ENCODE measurements at places on chromosomes 2 and 18.

- DNase-seq = no peak
Observed at GRCh38 chr18:396556-396955, 103.9 kb downstream of the COLEC12 start.

DNA sequence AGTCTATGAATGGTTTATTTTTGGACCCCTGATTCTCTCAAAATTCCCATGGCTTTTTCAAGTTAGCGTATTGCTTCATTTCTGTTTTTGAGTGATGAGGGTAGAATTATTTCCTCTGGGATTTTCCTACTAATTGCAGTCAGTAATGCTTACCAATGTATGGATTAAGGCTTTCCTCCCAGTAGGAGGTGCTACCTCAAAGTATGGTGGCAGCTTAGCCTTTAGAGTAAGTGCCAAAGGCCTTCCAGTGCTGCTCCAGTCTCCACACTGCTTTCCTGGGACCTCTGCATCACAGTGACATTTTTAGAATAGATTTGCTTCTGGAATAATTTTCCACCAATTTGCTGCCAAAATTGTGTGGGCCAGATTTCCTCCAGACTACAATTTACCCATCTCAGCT is 16.2 kb upstream of the SSB start:
- no peak for DNase-seq

DNA sequence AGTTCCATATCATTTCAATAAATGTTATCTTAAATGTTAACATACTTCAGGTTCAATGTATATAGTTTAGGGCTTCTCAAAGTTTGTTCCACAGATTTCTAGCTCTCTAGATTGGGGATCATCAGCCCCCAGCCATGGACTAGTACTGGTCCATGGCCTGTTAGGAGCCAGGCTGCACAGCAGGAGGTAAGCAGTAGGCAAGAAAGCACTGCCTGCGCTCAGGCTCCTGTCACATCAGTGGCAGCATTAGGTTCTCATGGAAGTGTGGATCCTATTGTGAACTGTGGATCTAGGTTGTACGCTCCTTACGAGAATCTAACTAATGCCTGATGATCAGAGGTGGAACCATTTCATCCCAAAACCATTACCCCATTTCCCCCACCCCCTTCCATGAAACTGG is 531.1 kb downstream of the PARD3B start:
- no peak for DNase-seq

- no peak for DNase-seq
Observed at GRCh38 chr2:65351234-65351947, 81.0 kb downstream of the SPRED2 start.

DNA sequence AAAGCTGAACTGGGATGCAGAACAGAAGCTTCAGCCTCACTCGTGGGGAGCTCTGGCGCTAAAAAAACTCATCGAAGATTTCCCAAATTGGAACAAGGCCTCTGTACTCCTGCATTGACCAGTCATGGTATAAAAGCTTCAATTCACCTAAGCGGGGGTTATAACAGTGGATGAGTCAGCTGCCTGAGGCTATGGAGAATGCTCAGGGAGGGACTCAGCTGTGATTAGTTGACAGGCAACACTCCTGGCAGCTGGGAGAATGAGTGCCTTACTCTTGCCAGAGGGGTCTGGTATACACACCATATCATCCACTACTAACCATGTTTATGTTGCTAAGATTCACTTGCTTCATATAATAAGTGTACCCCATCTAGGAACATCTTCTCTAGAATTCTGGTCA is 350.6 kb upstream of the VRK2 start:
- no peak for DNase-seq

- no peak for DNase-seq
Observed at GRCh38 chr2:19488009-19488691, 129.7 kb upstream of the OSR1 start.

DNA sequence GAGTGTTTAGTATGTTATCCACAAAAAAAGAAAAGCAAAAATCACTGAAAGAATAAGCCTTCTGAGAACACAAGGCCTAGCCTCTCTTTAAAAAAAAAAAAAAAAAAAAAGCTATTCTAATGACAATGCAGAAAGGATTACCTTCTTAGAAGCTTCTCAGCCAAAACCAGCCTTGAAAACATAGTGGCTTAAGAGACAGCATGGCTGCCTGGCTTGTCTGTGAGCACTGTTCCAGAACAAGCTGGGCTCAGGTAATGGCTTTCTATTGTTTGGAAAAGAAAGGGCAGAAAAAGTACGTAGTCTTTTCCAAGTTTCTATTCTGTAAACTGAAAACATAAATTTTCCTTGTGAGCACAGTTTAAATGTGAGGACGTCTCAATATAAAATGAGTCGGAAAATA is 119.5 kb downstream of the MAP3K20 start:
- DNase-seq = no peak

DNA sequence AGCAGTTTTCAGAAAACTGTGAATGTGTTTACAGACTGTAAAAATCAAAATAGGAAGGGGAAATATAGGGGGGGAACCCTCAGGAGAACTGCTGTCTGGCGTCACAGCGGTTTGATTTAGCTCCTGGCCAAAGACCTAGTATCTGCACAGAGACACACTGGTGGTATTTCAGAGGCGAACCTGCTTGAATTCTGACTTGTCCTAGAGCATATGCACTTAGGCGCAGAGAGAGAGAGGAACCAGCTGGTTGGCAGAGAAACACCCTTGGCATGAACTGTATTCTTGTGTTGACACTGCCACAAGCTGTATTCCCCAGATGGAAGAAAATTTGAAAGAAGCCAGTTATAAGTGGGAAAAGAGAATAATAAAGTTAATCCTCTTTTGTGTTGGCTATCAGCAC is 506.5 kb upstream of the NRP2 start:
- no peak for DNase-seq

DNA sequence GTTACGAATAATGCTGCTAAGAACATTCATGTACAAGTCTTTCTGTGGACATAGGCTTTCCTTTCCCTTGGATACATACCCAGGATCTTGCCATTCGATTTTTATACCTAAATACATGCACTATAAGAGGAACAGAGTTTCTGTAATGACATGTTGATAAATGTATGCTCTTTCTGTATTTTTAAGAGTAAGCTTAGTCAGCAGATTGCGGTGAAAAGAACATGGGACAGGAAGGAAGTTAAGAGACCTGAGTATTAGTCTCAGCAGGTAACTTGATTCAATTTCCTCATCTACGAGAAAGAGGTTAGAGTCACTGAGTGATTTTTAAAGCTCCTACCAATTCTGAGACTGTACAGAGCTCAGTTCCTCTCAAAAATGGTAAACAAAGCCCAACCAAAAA is 2.6 kb upstream of the TLK1 start:
- DNase-seq = peak; percentile 65

- no peak for DNase-seq
Observed at GRCh38 chr2:103819599-103819998, 1034.3 kb upstream of the POU3F3 start.

GRCh38 chr2:44779793-44780192 is 161.7 kb upstream of the SIX3 start:
- DNase-seq = no peak

DNA sequence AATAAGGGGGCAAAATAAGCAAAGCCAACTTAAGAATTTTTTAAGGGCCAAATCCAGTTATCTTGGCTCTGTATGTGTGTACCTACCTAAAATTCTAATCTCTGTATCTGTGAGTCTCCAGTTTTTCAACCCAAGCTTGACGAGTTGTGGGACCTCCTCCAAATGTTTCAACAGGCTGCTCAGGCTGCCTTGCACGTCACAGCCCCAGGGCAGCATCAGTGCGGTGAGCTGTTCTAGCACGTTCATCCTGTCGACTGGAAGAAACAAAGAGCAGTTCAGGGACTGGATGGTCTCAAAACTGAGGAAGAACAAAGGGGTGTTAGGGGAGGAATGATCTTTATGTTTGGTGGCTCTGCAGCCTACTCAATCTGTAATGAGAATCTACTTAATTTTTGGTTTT is 29.4 kb downstream of the NLRC4 start:
- DNase-seq = no peak

GRCh38 chr2:43906448-43907109 is 67.8 kb downstream of the ABCG8 start:
- DNase-seq = no peak

- DNase-seq = no peak
Observed at GRCh38 chr2:22326250-22326649, 1058.7 kb upstream of the KLHL29 start.

- DNase-seq = no peak
Observed at GRCh38 chr2:106122157-106122556, 71.9 kb downstream of the UXS1 start.

- DNase-seq = no peak
Observed at GRCh38 chr18:12121175-12122042, 27.8 kb downstream of the ANKRD62 start.

- DNase-seq = no peak
Observed at GRCh38 chr2:76268902-76269620, 558.3 kb upstream of the GCFC2 start.

- DNase-seq = no peak
Observed at GRCh38 chr2:209473930-209474419, 50.1 kb downstream of the MAP2 start.

DNA sequence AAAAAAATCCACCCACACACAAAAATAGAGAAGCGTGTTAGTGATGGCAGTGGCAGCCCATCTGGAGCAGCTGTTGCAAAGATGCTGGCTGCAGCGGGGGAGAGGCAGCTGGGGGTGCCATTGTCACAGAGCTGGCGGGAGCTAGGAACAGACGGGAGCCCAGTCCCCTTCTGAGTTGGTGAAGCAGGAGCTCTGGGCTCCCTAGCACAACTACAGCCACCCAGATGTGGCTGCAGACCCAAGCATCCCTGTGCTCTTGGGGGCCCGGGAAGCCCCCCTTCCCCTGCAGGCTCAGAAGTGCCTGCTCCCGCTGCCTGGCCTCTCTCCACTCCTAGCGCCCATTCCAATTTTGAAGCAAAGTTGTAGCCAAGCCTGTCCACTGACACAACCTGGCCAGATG is 366.6 kb upstream of the MC4R start:
- no peak for DNase-seq

DNA sequence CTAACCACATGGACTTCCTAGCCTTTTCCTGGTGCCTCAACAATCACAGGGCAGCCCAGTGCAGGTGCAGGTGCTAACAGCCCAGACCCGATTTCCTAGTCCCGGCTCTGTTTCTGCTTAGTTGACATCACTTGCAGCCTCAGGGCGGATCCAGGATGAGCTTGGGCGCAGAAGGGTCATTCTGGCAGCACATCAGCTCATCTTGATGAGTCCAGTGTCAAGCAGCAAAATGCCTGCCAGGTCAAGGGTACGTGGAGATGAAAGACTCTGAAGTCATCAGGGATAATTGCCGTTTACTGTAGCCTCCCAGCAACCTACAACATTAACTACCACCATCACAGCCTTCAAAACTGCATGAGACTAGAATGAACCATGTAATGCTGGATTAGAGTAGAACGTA is 39.4 kb upstream of the EFHD1 start:
- DNase-seq = no peak

GRCh38 chr2:233497692-233498091 is 68.9 kb downstream of the USP40 start:
- no peak for DNase-seq

- no peak for DNase-seq
Observed at GRCh38 chr2:239169311-239170048, 231.3 kb downstream of the HDAC4 start.

- no peak for DNase-seq
Observed at GRCh38 chr2:82256983-82257632, 1952.6 kb upstream of the LRRTM1 start.

DNA sequence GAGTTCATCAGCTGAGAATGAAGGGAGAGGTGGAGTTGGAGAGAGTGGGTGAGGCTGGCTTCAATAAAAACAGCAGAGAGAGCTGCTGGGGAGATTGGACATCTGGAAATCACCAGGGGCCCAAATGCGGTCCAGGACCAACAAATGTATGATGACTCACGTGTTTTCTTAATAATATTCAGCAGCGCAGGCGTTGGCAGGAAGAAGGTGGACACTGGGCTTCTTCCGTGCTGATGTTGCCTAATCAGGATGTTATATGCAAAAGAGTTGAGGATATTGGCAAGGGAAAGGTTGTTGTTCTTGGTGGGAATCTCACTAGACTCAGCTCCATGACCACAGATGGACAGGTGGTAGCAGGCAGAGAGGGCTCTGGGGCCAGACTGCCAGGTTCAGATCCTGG is 12.8 kb upstream of the PLA2R1 start:
- no peak for DNase-seq

DNA sequence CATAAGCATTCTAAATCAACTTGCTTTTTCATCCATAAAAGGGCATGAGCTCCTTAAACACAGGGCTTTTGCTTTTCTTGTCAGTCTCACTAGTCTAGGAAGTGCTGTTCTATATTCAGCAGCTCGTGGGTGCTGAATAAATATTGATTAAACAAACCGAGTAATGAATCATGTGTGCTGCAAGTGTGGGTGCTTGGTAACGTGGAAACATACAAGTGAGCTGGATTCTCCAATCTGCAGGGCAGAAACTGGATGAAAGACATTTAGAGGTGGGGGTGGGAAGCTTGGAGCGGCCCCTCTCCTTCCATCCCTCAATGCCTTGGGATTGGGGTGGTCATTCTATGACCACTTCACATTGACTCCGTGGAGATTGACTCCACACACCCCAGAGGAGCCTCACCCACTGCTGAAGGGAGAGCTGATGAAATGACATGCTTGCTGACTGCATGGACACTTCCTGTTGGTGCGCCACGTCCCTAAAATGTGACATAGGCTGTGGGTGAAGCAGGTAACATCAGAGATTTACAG is 114.6 kb downstream of the DOCK10 start:
- DNase-seq = peak; percentile 87

DNA sequence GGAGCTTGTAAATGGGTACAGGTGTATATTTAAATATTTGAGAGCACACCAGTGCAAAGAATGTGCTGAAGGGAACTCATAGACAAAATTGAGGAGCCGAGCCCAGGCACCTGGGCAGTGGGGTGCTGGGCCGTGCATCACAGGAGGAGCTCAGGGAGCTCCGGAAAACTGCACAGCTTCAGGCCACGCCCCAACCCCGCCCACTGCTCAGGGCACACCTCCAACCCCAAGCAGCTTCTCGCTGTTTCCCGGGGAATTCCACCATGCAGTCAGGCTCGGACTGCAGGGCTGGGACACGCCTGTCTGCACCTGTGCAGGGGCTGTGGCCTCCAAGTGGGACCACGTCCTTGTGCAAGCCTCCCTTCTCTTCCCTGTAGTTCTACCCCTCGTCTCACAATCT is 243.0 kb downstream of the HDAC4 start:
- DNase-seq = no peak

GRCh38 chr2:11456251-11456650 is 9.7 kb downstream of the E2F6 start:
- no peak for DNase-seq

- DNase-seq = no peak
Observed at GRCh38 chr18:54080858-54081257, 143.6 kb downstream of the MBD2 start.
